Pulmonary artery endothelial cell (primary cell): ENCODE measurements at places on chromosomes 16 and 17. TPM values are rescaled to one million over a fixed set of nuclear protein-coding genes. Genes with fewer than 3 reads are reported as not detected.

GRCh38 chr17:33520426-33521330 is 227.6 kb upstream of the ASIC2 start:
- no peak for DNase-seq

DNA sequence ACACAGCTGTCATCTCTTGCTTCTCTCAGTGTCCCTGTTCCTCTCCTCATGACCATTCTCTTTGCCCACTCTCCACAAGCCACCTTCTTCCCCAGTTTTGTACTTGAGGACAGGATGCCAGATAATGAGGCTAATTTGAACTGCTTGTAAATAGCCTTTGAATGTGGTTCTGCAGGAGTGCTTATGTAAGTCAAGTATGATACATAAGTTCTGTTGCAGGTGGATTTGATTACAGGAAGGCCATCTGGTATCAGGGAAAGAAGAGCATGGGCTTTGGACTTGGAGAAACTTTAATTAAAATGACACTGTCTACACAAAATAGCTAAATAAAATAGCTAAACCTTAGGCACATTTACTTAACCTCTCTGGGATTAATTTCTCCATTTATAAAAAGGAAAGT is 120.2 kb upstream of the HLF start:
- DNase-seq: no peak

DOC2A gene
- 0.26 and 0.49 TPM in 2 replicates for total RNA-seq

LITAFD gene
- not detected in 2 replicates for total RNA-seq

DNA sequence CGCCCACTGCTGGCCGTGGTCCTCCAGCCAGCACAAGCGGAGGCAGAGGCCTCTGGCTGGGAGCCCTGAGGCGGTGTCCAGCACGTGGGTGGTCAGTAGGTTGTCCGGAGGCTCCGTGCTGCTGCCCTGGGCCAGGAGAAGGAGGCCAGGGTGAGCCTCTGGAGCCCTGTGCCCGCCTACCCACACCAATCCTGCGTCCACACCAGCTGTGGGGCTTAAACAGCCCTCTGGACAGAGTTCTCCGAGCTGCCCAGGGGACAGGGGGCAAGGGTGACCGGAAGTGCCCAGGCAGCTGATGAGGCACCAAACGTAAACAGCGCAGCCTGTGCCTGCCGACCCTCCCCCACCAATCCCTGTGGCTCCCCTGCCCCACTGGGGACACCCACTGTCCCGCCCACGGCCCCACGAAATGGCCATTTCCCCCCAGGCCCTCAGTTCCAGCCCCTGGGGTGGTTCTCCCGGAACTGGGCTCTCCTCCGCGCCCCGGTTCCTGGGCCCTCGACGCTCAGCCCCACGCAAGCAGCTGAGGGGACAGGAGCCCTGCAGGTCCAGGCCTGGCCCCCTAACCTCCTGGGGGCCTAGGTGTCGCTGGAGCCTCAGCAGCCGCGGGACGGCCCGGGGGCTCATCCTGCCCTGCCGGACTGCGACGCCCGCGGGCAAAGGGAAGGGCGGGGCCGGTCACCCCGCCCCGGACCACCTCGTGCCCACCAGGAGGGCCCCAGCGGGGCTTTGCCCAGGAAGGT is 27.9 kb upstream of the DBNDD1 start:
- DNase-seq: no peak

PRSS21 gene
- total RNA-seq: 0.73 TPM in 1 of 2 replicates, not detected in the other

CDYL2 gene
- total RNA-seq: 29.5 and 32.3 TPM in 2 replicates

DNA sequence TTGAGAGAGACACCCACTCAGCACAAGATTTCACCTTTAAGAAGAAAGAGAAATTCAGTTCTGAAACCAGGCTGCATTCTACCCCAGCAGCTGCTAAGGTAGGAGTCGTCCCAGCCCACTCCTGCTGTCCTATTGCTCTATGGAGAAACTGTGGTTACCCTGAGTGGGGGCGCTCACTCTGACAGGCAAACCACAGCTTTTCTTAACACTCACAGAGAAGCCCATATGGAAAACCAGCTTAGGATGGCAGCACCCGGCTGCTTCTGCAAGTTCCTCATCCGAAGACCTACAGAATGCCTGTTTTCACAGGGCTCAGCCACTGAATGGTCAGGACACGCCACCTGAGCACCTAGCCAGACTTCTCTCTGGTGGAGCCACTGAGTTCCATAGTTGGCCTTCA is 7.5 kb downstream of the ATP5PD start:
- DNase-seq: no peak

DNA sequence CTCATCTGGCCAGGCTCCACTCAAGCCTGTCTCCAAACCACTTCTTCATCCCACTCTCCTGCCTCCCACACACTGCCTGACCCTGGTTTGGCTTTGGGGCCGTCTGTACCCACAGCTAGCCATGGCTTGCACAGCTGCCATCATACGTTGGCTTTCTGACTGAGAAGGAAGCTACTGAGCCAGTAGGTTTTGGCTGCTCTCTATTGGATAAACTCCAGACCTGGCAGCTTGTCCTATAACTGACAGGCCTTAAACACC is 3.9 kb downstream of the MIF4GD start:
- no peak for DNase-seq

- DNase-seq: peak; percentile 49
Observed at GRCh38 chr17:56899403-56899802, 14.4 kb downstream of the TRIM25 start.

C17orf78 gene
- total RNA-seq: not detected in 2 replicates

MGAT5B gene
- total RNA-seq: 0.53 and 1.4 TPM in 2 replicates

DNA sequence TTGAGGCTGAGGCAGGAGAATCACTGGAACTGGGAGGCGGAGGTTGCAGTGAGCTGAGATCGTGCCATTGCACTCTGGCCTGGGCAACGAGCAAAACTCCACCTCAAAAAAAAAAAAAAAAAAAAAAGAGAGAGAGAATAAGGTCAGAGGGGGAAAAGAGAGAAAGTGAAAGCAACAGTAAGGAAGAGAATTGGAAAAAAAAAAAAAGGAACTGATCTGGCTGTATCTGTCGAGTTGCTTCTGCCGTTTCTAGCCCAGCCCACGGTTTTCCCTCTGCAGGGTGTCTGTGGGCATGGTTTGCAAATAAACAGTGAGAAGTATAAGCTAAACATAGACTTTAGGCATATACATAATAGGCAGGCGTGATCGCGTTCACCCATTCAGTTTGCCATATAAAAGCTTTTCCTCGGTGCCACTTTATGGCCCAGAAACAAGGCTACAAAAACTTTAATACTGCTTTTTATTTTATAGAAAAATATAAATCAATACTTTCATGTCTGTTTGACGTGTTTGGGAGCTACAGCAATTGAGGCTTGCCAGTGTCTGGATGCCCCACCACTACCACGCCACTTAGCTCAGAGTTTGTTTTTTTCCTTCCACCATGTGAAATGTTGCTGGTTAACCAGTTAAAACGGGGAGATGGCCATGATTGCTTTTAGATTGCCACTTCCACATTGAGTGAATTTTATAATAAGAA is 436.7 kb downstream of the MAF start:
- DNase-seq: no peak

- no peak for DNase-seq
Observed at GRCh38 chr17:57275071-57275764, 18.9 kb downstream of the MSI2 start.

DNA sequence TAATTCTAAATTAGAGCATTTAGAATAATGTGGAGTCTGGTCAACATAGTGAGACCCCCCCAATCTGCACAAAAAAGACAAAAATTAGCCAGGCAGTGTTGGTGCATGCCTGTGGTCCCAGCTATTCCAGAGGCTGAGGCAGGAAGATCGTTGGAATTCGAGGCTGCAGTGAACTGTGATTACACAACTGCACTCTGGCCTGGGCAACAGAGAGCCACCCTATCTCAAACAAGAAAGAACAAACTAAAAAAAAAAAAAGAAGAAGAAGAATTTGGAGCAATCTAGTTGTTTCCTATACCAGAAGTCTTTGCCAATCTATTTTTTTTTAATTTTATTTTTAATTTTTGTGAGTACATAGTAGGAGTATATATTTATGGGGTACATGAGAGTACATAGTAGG is 6.0 kb downstream of the CETP start:
- no peak for DNase-seq

DNA sequence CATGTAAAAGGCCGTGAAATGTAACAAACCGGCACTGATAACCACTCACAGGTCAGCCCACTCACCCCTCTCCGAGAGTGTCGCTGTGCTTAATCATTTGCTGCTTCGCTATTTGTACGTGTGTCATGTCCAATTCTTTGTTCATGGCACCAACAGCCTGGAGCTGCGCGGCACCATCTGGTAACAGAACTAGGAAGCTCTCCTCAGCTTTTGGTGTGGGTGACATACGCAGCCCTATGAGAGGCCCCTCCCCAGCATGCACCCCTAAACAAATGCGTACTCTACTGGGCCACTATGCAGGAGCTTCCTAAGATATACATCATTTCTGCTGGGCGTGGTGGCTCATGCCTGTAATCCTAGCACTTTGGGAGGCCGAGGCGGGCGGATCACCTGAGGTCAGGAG is 2.3 kb upstream of the PECAM1 start:
- no peak for DNase-seq
